ENCODE measurements at places on chromosomes 6 and 20.

DNA sequence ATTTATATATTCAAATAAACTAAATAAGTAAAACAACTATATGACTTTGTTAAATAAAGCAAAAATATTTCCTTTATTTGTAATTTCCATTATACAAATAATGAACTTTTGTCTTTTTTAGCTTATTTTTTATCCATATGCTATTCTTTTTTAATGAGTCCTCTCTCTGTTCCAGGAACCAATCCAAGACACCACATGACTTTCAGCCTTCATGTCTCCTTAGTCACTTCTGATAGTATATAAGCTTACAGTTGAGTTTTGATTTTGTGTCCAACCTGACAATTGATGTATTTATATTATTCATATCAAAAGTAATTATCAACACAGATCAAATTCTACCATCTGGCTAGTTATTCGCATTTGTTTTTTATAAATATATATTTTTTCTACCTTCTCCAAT lies 582.3 kb upstream of the GJE1 start:
- DNase-seq, result no peak

GRCh38 chr6:39426073-39426456 lies 103.6 kb upstream of the KCNK16 start:
- DNase-seq, result peak; percentile 92

- no peak for DNase-seq
Observed at GRCh38 chr6:167329014-167329413, 4.1 kb downstream of the TTLL2 start.

DNA sequence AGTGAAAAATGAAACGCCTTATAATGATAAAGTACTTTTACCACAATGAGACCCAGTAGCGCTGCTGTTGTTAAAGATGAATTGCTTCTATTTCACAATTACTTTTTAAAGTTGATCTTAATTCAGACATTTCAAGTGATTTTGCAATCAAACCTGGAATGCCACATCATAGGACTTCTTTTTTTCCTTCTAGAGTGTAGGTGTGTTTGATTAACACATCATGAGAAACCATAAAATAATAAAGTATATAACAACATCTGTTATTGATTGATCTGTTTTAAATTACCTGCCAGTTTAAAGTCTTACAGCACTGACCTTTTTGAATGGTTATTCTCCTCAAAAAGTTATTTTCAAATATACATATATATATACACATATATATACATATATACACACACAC lies 38.6 kb downstream of the HEBP2 start:
- no peak for DNase-seq

- no peak for DNase-seq
Observed at GRCh38 chr20:5146871-5147592, 20.2 kb downstream of the CDS2 start.

All from pulmonary artery endothelial cell (primary cell).